Stimulated activated CD4-positive, alpha-beta T cell treated with anti-CD3 and anti-CD28 coated beads, Interleukin-12 subunit alpha, Interleukin-12 subunit beta, amount 100 ng/mL, for 4 hours (primary cell): ENCODE measurements at places on chromosomes 5 and 9.

DNA sequence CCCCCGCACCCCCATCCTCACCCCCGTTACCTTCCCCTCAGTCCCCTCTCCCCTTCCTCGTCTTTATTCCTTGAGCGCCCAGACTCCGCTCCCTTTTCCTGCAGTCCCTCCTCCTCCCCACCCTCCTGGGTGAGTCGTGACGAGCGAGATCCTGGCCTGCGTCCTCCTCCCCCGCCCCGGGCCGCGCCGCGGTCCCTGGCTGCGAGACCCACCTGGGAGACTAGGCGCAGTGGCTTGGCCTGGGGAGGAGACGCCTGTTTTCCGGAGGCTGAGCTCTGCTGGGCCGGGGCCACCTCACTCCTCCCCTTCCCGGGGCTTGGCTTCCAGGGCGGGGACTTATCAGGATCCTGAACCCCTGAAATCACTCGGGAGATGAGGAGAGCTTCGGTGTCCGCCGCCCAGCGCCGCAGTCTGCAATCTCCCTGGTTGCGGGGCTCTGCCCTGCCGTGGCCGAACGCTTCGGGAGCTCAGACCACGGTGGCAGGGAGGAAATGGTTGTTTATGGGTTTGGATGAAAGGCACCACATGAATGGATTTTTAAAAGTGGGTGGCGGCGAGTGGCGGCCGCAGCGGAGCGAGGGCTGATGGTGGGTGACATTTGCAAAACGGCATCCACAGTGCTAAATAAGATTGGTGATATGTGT is 984 bp downstream of the STXBP1 start:
- DNase-seq, result peak; percentile 19

DNA sequence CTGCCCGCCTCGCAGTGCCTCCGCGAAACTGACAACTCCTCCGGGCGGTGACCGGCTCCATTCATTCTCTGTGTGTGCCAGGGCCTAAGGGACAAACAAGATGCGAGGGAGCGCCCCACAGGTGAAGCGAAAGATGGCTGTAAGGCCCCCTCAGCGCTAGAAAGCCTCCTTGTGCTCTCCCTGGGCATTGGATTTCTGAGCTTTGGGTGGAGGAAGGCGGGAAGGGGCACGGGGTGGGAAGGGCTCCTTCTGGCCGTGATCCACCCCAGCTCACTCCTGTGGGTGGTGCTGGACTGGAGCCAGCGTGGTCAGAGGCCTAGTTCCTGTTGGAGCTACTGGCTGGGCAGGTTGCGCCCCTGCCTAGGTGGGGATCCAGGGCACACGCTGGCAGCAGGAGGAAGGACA is 943 bp downstream of the GALNT12 start:
- DNase-seq, result no peak

DNA sequence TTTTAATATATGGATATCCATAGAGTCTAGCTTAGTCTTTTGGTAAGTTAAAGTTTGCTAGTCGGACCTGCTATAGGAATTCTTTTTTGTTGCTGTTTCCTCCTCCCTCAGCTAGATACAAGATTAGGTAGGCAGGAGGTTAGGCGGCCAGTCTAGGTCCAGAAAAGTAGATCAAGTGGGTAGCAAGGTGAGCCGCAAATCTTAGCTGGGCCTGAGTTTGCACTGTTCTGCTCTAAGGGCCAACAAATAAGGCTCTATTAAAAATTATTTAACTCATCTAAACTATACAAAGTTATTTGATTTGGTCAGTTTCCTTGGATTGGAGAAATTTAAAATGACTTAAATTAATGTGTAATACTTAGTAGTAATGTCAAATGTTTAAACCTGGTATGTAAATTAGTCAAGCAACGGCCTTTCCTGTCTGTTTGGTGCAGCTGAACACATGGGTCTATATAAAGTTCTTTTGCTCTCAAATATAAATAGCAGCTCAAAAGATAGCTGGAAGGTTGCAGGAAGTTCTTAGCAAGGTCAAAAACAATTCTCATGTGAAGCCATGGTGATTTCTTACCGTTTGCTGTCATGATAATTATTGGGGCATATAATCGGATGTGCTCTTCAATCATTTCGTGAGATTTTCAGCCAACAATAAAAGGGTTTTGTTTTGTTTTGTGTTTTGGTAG is 72.0 kb downstream of the PRKACG start:
- DNase-seq, result no peak

- no peak for DNase-seq
These were observed 70.4 kb upstream of the ANKRD55 start for GRCh38 chr5:56303511-56303910.

- no peak for DNase-seq
These were observed 27.5 kb upstream of the SLC2A8 start for GRCh38 chr9:127369428-127369827.

DNA sequence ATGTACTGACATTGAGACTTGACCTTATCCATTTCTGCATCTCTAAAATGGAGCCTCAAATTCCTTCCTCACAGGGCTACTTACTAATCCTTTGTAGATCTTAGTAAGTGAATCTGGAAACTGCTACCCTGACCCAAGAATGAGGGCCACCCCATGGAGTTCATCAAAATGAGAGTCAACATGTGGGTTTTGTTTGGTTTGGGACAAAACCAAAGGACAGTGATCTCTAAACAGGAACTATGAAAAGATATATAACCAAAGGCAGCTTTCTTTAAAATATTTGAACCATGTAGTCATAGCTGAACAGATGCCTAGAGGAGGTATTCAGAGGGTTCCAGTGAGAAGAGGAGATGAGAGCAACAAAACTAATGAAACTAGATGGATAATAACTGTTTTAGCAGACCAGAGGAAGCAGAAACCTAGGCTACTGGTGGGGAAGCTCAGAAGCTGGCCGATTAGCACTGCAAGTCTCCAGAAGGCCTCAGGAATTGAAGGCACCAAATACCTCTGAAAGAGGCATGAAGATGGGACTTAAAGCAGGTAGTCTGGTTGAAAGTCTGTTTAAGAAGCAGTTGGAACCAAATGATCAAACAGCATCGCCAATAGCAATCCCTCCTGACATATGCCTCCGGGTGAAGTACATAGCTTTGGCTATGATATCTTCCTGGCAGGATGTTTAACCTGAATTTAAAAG is 45.8 kb downstream of the THOC3 start:
- DNase-seq, result no peak

- no peak for DNase-seq
These were observed 2.9 kb downstream of the FREM1 start for GRCh38 chr9:14907360-14907685.

- no peak for DNase-seq
These were observed 131.5 kb downstream of the ERCC6L2 start for GRCh38 chr9:96006961-96007360.

GRCh38 chr5:115229606-115230005 is 33.1 kb downstream of the PGGT1B start:
- DNase-seq, result no peak

GRCh38 chr5:55821731-55822512 is 29.2 kb upstream of the IL31RA start:
- no peak for DNase-seq

GRCh38 chr5:32274548-32275395 is 38.0 kb downstream of the MTMR12 start:
- DNase-seq, result no peak

- no peak for DNase-seq
These were observed 342.3 kb downstream of the ZSWIM6 start for GRCh38 chr5:61674378-61674777.

- no peak for DNase-seq
These were observed 112.9 kb upstream of the STC2 start for GRCh38 chr5:173441053-173441628.

DNA sequence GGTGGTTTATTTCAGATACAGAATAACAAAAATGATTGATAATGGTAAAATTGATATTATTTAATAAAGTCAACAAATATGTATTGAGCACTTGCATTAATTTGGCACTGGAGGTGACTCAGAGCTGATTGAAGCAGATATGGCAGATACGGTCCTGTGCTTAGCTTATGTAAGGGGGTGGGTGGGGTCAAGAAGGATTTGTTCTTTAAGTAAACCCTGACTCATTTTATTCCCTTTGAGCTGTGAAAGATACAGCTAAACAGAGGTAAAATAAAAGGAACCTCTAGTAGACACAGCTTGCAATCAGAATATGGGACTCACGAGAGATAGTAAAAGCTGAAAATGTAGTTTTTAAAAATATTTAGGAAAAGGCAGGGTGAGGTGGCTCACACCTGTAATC is 201.3 kb upstream of the CLINT1 start:
- DNase-seq, result no peak

- DNase-seq, result no peak
These were observed 159.4 kb upstream of the PRR16 start for GRCh38 chr5:120304663-120305062.

- DNase-seq, result no peak
These were observed 127.1 kb upstream of the MOCS2 start for GRCh38 chr5:53236683-53237082.

DNA sequence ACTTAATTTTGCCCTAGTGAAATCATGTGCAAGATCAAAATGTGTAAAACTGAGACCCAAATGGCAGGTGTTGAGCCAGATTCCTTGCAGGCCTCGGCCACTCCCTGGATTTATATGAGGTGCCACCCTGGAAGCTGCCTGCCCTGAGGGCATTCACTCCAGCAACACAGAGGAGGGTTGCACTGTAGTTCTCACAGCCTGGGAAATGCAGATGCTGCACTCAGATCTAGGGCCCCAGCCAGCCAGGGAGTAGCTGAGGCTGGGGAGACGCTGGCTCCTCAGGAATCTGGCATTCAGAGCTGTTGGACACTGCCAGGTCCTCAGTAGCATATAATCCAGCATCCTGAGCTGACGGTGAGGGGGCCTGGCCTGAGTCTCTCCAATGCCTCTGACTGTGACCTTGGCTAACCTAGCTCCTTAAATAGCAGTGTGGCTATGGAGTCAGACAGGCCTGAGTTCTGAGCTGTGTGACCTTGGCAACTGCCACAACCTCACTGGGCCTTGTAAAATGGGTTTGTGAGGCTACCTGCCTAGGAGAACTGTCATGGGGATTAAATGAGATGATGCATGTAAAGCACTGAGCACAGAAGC is 8.7 kb downstream of the KCNMB1 start:
- no peak for DNase-seq

DNA sequence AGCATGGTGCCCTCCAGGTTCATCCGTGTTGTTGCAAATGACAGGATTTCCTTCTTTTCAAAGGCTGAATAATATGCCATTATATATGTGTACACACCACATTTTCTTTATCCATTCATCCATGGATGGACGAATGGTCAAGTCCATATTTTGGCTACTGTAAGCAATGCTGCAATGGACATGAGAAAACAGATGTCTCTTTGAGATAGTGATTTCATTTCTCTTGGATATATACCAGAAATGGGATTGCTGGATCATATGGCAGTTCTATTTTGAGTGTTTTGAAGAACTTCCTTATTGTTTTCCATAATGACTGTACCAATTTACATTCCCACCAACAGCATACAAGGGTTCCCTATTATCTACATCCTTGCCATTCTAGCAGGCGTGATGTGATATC is 67.9 kb downstream of the TEK start:
- no peak for DNase-seq

DNA sequence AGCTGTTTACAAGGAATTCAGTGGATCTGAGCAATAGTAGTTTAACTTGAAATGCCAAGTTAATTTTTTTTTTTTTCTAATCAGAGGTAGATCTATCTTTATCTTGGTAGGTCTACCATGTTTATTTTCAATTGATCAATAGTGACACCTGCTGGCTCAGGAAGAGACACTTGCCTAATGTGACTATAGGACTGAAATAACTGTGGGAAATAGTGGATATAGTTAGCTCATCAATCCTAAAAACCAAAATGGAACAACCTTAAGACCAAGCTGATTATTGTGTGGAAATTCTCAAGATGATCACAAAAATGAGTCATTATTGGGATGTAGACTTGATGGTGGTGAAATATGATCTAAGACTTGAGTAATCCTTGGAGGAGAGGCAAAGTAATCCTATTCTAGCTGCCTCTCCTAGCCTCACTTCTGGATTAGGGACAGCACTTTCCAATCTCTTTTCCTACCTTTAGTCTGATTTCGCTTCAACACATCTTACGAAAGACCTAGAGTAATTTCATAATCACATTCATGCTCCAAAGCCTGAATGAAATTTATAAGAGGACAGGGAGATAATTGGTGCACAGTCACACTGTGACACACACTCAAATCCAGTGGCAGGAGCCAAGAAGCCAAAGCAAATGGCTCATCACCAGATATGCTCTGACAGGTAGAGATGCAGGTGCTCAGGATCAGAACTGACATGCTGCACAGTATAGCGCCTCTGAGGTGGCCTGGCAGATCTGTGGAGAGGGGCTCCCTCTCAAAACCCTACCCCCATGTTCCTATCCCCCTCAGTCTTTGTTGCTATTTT is 156.3 kb downstream of the HMHB1 start:
- DNase-seq, result no peak

DNA sequence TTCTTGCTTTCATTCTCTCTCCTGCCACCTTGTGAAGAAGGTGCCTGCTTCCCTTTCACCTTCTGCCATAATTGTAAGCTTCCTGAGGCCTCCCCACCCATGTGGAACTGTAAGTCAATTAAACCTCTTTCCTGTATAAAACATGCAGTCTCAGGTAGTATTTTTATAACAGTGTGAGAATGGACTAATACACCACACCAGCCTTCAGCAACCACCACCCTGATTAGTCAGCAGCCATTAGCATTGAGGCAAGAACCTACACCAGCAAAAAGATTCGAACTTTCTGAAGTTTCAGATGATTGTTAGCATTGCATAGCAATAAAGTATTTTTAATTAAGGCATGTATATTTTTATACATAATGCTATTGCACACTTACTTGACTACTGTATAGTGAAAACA is 980.2 kb downstream of the EFNA5 start:
- no peak for DNase-seq
